ENCODE measurements at places on chromosomes 16 and 17.

GRCh38 chr17:28093999-28094716, 51.7 kb downstream of the NLK start:
- DNase-seq: no peak

GRCh38 chr17:60318326-60318725, 73.6 kb downstream of the USP32 start:
- DNase-seq: no peak

- no peak for DNase-seq
Observed at GRCh38 chr16:52283018-52283417, 263.9 kb downstream of the TOX3 start.

DNA sequence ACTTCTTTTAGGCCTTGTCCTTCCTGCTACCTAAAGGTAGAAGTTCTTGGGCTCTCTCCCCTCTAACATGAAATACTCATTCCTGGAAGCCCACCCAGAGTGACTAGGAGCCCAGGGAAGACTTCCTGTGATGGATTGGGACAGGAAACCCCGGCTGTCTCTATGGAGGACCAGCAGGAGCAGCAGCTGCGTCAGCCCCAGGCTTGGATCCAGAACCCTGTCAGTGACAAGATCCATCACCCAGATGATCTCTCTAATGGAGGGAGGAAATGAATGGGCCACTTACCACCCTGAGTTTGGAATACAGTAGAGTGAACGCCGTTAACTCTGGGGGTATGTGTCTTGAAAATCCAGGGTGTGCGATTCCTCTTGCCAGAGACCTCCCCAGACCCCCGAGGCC, 195.7 kb upstream of the WSCD1 start:
- no peak for DNase-seq

DNA sequence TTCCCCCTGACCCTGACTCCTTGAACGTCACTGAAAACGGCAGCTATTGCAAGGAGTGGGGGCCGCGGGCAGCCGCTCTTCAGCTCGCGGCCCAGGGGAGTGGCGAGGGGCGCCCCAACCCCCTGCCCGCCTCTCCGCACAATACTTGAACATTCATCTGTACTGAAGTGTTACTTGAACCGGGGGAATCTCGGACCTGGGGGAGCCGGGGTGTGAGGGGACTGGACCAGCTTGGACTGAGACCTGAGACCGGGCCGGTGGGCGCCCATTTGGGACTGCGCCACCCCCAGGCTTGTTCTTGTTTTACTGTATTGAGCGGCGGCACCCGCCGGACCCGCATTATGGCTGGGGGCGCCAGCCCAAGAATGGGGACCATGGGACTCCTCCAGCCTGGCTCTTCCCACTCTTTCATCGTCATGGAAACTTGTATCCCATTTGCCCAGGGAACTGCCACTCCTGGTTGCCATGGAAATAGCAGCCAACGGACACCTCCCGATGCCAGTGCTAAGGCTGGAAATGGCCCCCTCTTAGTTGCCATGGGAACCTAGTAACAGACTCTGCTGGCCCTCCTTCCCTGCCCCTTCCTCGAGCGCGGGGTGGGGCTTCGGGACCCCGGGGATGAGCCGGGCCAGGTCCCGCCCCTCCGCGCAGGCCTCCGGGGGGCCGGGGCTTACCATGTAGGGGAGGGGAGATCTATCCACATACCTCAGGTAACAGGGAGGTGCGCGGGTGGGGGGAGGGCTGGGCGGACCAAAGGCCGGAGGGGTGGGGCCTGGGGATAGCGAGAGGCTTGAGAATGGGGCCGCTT, 805 bp upstream of the ORAI3 start:
- DNase-seq: peak; percentile 87

GRCh38 chr17:7634384-7634783, 4.4 kb downstream of the SHBG start:
- no peak for DNase-seq

GRCh38 chr16:74868501-74868900, 93.9 kb upstream of the FA2H start:
- no peak for DNase-seq

DNA sequence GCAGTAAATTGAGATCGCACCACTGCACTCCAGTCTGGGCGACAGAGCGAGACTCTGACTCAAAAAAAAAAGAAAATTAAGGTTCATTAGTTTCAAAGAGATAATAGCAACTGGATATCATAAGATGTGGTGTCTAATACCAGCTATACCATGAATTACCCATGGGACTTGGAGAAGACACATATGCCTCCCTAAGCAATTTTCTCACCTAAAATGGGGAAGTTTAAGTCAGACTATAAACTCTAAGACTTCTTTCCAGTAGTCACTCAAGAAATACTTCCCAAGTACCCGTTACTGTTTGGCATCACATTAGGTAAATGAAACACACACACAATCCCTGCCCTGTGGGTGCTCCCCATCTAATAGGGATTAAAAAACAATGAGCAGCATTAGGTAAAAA, 22.6 kb downstream of the SMURF2 start:
- no peak for DNase-seq

GRCh38 chr17:63686138-63686685, 13.7 kb downstream of the LIMD2 start:
- DNase-seq: no peak

GRCh38 chr17:64658931-64659330, 3.2 kb downstream of the SMURF2 start:
- DNase-seq: peak; percentile 31

Measured in BJ (cell line).